Left renal pelvis (tissue), 4 donors: ENCODE measurements at places on chromosomes 4 and X.

DNA sequence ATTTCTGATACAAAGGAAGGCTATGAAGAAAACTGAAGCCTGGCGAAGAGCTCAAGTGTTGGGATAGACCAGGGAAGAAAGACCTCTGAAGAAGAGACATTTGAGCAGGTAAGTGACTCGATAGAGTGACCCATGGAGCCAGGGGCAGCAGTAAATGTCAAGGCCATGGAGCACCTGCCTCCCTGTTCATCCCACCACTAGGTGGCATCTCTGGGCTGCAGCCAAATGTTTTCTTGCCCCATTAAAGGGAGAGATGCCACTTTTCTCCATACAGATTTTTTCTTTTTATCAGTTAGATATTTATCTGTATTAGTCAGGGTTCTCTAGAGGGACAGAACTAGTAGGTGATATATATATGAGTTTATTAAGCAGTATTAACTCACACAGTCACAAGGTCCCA lies 4.9 kb upstream of the ZNF81 start:
- no peak for DNase-seq

- no peak for DNase-seq
These were observed 115.8 kb downstream of the BCOR start for GRCh38 chrX:39981946-39982345.

GRCh38 chr4:13529128-13529919 lies 15.0 kb downstream of the NKX3-2 start:
- DNase-seq, result no peak

- no peak for DNase-seq
These were observed 3.9 kb upstream of the FAM9C start for GRCh38 chrX:13048280-13048679.

DNA sequence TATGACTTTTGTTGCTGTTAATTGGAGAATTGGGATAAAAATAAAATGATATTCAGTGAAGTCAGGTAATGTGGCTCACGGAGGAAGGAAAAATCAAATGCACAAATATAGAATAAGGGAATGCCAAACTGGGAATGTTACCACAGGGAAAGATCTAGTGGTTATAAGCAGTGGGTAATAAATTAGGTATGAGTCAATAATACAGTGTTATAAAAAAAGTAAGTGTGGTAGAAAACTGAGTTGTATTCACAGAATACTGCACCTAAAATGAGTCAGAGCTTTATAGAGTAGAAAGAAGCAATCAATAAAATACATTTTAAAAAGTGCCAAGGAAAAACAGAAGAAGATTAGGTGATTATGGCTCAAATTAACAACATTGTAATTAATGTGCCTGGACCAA lies 34.5 kb downstream of the INTS12 start:
- no peak for DNase-seq

DNA sequence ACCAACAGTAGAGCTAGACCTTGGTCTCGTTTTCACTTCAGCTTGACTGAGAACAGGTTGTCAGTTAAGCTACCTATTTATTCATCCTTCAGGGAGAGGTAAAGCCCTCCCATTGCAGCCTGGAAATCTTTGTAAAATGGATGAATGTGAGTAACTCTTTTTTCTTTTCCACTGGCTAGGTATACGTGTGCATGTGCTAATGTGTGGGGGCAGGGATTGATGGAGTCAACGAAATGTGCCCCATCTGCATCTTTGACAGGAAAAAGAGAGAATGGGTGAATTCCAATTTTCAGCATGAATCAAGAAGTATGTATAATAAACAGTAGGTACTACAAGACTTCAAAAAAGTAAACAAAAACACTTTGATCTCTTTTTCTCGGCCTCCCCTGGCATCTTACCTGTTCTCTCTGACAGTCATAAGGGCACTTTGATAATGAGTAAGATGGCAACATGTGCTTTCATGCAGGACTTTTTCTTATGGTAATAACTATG lies at the start of gene IL21:
IL21 (minus strand) TSS at position 51 of the 492 bp plus-strand sequence. CDS start 55 bp downstream, outside the sequence.
- DNase-seq, result no peak

- DNase-seq, result no peak
These were observed 228.6 kb upstream of the HCCS start for GRCh38 chrX:10882484-10882883.

DNA sequence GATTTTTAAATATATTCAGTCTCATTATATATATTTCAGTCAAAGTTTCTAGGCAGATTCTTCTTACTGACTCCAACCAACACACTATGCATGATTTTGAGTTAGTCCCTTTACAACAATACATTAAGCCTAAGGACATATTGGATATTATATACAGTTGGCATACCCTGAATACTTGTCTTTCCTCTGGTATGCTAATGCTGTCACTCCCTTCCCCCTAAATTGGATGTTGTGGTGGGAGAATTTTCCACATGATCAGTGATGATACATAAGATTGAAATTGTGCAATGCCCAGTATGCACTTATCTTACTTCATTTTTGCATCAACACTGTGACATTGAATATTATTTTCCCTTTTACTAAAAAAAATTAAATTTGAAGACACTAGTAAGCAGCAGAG lies 935.2 kb downstream of the PCDH7 start:
- DNase-seq, result no peak

GRCh38 chrX:68985135-68985755 lies 156.4 kb downstream of the EFNB1 start:
- DNase-seq, result no peak

DNA sequence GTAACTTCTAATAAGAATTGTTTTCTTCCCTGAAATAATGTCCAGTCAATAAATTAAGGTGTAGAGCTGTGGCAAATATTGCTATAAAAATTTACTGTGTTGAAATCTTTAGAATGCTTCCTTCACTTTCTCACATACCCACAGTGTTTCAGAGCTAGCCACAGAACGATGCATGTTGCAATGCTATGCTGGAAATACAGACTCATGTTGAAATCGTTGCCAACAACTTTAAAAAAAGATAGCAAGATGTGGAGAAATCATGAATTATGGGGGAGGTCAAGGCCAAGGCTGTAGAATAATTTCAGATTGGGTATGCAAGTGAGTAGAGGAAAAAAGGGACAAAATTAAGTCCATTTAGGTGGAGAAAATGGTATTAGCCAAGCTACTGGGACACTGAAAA lies 204.8 kb downstream of the VEGFC start:
- DNase-seq, result no peak

- no peak for DNase-seq
These were observed 155.7 kb upstream of the MAP3K15 start for GRCh38 chrX:19670854-19671620.

- no peak for DNase-seq
These were observed 1109.0 kb upstream of the IGFBP7 start for GRCh38 chr4:58219179-58219578.

GRCh38 chr4:187304133-187304532 lies 580.5 kb upstream of the FAT1 start:
- DNase-seq, result no peak

DNA sequence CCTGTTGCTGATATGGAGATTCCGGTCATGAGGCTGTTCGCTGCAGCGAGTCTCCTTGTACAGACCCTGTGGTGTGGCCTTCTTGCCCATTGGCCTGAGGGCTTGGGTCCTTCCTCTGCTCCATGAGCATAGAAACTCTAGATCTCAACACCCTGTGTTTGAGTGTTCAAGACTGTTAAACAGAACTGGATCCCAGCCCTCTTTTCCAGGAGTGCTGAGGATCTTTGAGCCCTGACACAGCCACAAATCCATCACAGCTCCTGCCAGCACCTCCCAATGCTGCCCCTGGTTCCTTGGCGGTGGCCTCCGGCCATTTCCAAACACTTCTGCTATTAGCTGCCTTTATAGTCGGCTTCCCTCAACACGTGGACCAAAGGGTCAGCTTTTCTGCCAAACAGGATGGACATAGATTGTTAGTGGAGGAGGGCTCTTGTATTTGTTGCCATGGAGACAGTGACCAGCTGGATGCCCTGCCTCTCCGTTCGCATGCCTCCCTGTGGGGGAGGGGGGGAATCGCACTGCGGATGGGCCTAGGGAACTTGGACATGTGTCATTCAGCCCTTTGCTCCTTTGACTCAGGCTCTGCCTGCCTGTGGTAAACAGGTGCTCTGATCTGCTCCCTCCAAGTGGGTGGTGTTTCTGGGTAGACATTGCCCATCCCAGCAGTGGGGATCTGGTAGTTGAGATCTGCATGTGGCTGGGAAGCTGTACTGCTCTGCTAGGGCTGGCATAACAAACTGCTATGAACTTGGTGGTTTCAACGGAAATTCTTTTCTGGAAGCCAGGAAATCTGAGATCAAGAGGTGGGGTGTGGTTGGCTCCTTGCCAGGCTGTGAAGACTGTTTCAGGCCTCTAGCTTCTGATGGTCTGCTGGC lies 6.9 kb upstream of the WDR1 start:
- DNase-seq, result no peak

DNA sequence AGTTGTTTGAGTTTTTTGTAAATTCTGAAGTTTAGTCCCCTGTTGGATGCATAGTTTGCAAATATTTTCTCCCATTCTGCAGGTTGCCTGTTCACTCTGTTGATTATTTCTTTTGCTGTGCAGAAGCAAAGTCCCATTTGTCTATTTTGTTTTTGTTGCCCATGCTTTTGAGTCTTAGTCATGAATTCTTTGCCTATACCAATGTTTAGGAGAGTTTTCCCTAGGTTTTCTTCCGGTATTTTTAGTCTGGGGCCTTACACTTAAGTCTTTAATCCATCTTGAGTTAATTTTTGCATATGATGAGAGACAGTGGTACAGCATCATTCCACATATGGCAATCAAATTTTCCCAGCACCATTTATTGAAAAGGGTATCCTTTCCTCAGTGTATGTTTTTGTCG lies 405.8 kb upstream of the RPS6KA3 start:
- no peak for DNase-seq

DNA sequence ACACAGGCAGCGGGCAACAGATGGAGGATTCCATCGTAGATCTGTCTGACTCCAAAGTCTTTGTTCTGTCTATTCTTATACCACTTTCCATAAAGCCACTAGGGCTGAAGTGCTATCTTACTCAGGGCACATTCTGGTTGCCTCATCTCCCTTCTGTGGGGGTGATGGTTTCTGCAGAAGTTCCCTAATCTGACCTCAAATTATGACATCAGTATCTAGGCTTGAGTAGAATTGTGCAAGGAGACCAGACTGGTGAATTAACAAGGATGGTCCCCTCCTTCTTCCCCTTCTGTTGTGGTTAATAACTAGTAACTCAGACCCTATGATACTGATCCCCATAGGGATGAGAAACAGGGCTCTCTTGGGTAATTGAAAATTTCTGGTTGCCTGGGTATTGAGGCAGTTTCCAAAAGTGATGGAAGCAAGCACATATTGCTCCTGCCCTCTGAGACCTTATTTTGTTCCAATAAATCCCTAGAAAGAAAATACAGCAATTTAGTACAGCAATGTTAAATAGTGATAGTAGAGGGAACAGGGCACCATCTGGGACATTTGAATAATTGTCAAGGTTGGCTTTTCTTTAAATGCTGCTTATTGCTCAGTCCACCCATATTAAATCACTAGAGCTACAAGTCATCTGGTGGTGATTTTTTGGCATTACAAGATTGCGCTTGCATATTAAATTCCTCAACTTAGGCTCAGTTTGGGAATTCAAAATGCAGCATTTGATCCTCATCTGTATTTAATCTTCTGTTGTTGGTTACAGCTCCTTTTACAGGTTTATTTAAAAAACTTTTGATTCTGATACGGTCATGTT lies 57.3 kb upstream of the AP1S2 start:
- no peak for DNase-seq

GRCh38 chr4:83012200-83012686 lies 1.6 kb upstream of the LIN54 start:
- DNase-seq, result no peak

GRCh38 chrX:11464836-11465463 lies 171.7 kb downstream of the AMELX start:
- no peak for DNase-seq

GRCh38 chrX:3440981-3441380 lies 94.5 kb upstream of the MXRA5 start:
- DNase-seq, result no peak

- no peak for DNase-seq
These were observed 70.1 kb upstream of the SH3RF1 start for GRCh38 chr4:169340834-169341233.
